ENCODE measurements at places on chromosomes 12 and 14. TPM values are rescaled to one million over a fixed set of nuclear protein-coding genes. Genes with fewer than 3 reads are reported as not detected.
A peak's percentile ranks its signal among the peaks of the same experiment; 100 is the strongest.

DNA sequence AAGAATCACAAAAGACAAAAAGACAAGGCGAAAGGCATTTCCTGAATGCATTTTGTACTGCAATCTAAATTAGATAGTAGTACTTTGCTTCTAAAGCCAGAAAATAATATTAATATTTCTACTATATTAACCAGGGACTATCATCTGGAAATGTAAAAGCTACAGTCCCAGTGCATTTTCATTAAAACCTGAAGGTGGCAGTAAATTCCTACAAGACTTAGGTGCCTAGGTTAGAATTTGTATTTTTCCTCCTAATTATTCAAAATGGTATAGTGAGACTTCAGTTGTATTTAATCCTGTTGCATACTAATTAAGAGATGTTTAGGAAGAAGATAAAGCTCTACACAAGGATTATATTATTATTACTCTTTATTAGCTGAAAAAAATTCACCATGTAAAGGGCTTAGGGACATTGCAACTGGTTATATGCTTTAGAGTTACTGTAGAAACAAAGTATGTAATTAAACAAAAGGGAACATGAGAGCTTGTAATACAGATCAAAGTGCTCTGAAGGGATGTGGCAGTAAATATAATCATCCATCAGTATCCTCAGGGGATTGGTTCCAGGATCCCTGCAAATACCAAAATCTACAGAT, 53.6 kb downstream of the BRMS1L start:
- peaks cover 2% of the 10 kb centered on the region for H3K36me3 ChIP-seq
- no peak overlapping the region for H3K4me3 ChIP-seq
- H3K27ac ChIP-seq: no peak overlapping the region
- H3K4me1 ChIP-seq: peaks cover 2% of the 10 kb centered on the region
- H3K27me3 ChIP-seq: no peaks in the 10 kb centered on the region

DNA sequence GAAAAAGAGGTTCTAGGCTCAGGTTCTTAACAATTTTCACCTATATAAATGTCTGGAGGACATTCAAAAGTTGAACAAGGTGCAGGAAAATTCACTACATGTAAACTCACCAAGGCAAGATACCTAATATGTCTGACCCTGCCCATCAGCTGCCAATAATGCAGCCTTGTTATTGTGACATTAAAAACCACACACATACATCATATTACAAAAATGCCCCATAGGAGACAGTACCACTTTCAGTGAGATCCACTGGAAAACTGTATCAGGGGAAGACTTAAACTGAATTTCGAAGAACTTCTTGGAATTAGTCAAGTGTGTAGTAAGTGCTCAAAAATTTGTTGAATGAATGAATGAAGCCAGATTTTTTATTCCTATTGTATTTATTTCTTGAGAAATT, 83.1 kb downstream of the KICS2 start:
- no peaks in the 10 kb centered on the region for H3K4me1 ChIP-seq
- no peak for DNase-seq
- H3K27ac ChIP-seq: no peak overlapping the region

DNA sequence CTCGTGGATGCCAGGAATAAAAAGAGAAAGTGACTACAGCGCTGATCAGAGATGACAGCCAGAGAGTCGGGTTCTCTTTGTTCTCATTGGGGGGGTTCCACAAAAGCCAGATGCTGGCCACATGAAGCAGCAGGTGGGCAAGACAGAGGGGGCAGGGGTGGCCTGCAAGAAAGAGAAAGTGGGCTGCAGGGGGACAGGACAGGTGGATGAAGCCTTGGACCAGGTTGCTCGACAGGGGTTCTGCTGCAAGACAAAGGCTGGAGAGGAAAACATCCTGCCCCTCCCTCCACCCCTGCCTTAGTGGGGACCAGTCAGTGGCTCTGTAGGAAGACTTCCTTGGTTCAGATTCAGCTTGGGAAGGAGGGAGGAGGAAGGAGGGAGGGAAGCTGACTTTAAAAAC, 126.2 kb downstream of the KSR2 start:
- H3K36me3 ChIP-seq: peaks cover 2% of the 10 kb centered on the region
- H3K4me1 ChIP-seq: peaks cover 2% of the 10 kb centered on the region
- no peak overlapping the region for H3K27ac ChIP-seq
- DNase-seq: no peak
- H3K4me3 ChIP-seq: no peak overlapping the region

The SYNE3 gene
- 0.44 TPM for total RNA-seq

- no peak overlapping the region for H3K4me3 ChIP-seq
- H3K4me1 ChIP-seq: no peaks in the 10 kb centered on the region
- H3K27ac ChIP-seq: no peak overlapping the region
- DNase-seq: no peak
- no peaks in the 10 kb centered on the region for H3K27me3 ChIP-seq
Measured at GRCh38 chr12:65464930-65465329, 186.4 kb downstream of the MSRB3 start.

GRCh38 chr12:29150462-29150861, 1.4 kb downstream of the FAR2 start:
- H3K27ac ChIP-seq: no peak overlapping the region
- peaks cover 50% of the 10 kb centered on the region for H3K27me3 ChIP-seq
- H3K4me1 ChIP-seq: peaks cover 12% of the 10 kb centered on the region
- no peak for DNase-seq
- H3K4me3 ChIP-seq: no peak overlapping the region
- H3K36me3 ChIP-seq: no peaks in the 10 kb centered on the region

The RHOJ gene
- 1.9 TPM for total RNA-seq

DNA sequence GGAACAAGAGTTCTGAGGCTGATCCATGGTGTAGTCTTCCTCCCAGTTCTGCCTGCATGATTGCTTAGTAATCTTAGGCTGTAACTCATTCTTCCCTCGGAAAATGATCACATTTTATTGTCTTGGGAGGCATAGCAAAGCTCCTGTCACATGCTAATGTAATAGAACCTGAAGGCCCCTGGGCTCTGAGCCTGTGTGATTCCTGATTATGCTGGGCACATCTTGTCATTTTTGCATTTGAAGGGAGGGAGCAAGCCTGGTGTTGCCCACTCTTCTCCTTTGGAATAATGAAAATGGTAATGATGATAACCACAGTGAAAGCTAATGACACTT, 215.4 kb downstream of the MSRB3 start:
- peaks cover 5% of the 10 kb centered on the region for H3K27me3 ChIP-seq
- peaks cover 17% of the 10 kb centered on the region for H3K4me1 ChIP-seq
- no peak for DNase-seq
- no peaks in the 10 kb centered on the region for H3K36me3 ChIP-seq
- H3K27ac ChIP-seq: no peak overlapping the region
- H3K4me3 ChIP-seq: no peak overlapping the region

The SMCO2 gene
- total RNA-seq: 1.6 TPM

GRCh38 chr12:56129206-56129941, 1.3 kb downstream of the ESYT1 start:
- H3K4me3 ChIP-seq: peak overlapping the region; percentile 93
- peaks cover 32% of the 10 kb centered on the region for H3K4me1 ChIP-seq
- peak overlapping the region; percentile 99 for H3K27ac ChIP-seq
- peak; percentile 46 for DNase-seq

- no peak for DNase-seq
- no peak overlapping the region for H3K27ac ChIP-seq
- H3K4me1 ChIP-seq: peaks cover 10% of the 10 kb centered on the region
Measured at GRCh38 chr12:47967461-47968321, 4.3 kb downstream of the TMEM106C start.

The KRT74 gene
- total RNA-seq: not detected

DNA sequence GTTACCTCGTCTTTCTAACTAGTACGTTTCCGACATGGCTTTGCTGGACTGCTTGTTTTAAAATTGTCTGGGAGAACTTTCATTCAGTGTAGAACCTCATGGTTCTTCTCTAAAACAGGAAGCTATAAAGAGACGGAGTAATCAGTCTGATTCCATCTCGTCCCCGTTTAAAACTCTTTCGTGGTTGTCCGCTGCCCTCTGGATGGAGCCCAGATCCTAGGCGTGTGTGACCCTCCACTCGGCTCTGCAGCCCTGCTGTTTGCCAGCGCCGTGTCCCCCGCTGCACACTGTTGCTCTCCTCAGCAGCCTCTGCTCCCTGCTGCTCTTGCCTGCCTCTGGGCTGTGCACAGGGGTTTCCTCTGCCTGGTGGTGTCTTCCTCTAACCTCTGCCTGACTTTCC, 50.2 kb downstream of the SLC8B1 start:
- peaks cover 2% of the 10 kb centered on the region for H3K36me3 ChIP-seq
- no peak overlapping the region for H3K27ac ChIP-seq
- DNase-seq: no peak
- no peaks in the 10 kb centered on the region for H3K4me1 ChIP-seq
- no peaks in the 10 kb centered on the region for H3K27me3 ChIP-seq
- no peak overlapping the region for H3K4me3 ChIP-seq

The SERPINA9 gene
- not detected for total RNA-seq

DNA sequence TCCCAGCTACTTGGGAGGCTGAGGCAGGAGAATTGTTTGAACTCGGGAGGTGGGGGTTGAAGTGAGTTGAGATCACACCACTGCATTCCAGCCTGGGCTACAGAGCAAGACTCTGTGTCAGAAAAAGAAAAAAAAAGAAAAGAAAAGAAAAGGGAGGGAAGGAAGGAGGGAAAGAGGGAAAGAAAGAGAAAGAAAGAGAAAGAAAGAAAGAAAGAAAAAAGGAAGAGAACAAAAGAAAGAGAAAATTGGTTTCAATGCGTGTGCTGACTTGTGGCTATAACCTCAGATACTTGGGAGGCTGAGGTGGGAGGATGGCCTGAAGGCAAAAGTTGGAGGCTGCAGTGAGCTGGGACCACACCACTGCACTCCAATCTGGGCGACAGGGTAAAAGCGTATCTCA, 128.4 kb upstream of the TBX3 start:
- no peaks in the 10 kb centered on the region for H3K36me3 ChIP-seq
- no peak overlapping the region for H3K4me3 ChIP-seq
- peaks cover 23% of the 10 kb centered on the region for H3K27me3 ChIP-seq
